ENCODE measurements at places on chromosomes 7 and 10. TPM values are rescaled to one million over a fixed set of nuclear protein-coding genes. Genes with fewer than 3 reads are reported as not detected.

MTPN gene
- 153 TPM for total RNA-seq

GFRA1 gene
- total RNA-seq: 2.1 TPM

ATG9B gene
- total RNA-seq: under 0.01 TPM

CALML3 gene
- not detected for total RNA-seq

SRRT gene
- 56.7 TPM for total RNA-seq

PNLIP gene
- total RNA-seq: not detected

MAD1L1 gene
- 53.2 TPM for total RNA-seq

PLCE1 gene
- total RNA-seq: 0.04 TPM

LRRN3 gene
- not detected for total RNA-seq

TRIM74 gene
- not detected for total RNA-seq

AP4M1 gene
- 24.9 TPM for total RNA-seq

CDHR1 gene
- total RNA-seq: not detected

C7orf57 gene
- 0.11 TPM for total RNA-seq

AS3MT gene
- total RNA-seq: 1.4 TPM

CALD1 gene
- total RNA-seq: 308 TPM

HOXA7 gene
- 0.13 TPM for total RNA-seq

SLC25A28 gene
- total RNA-seq: 18.1 TPM

HOXA6 gene
- total RNA-seq: 0.42 TPM

TRPV5 gene
- total RNA-seq: not detected

ANK3 gene
- total RNA-seq: 12.4 TPM

CPED1 gene
- total RNA-seq: 1.5 TPM

LRMDA gene
- total RNA-seq: 7.2 TPM

OR2A42 gene
- under 0.01 TPM for total RNA-seq

PNLIPRP1 gene
- not detected for total RNA-seq

CALN1 gene
- total RNA-seq: not detected

SPRN gene
- not detected for total RNA-seq

CPEB3 gene
- 0.92 TPM for total RNA-seq

MSS51 gene
- total RNA-seq: 0.59 TPM
